Keratinocyte (primary cell): ENCODE measurements at places on chromosomes 5 and 9.

DNA sequence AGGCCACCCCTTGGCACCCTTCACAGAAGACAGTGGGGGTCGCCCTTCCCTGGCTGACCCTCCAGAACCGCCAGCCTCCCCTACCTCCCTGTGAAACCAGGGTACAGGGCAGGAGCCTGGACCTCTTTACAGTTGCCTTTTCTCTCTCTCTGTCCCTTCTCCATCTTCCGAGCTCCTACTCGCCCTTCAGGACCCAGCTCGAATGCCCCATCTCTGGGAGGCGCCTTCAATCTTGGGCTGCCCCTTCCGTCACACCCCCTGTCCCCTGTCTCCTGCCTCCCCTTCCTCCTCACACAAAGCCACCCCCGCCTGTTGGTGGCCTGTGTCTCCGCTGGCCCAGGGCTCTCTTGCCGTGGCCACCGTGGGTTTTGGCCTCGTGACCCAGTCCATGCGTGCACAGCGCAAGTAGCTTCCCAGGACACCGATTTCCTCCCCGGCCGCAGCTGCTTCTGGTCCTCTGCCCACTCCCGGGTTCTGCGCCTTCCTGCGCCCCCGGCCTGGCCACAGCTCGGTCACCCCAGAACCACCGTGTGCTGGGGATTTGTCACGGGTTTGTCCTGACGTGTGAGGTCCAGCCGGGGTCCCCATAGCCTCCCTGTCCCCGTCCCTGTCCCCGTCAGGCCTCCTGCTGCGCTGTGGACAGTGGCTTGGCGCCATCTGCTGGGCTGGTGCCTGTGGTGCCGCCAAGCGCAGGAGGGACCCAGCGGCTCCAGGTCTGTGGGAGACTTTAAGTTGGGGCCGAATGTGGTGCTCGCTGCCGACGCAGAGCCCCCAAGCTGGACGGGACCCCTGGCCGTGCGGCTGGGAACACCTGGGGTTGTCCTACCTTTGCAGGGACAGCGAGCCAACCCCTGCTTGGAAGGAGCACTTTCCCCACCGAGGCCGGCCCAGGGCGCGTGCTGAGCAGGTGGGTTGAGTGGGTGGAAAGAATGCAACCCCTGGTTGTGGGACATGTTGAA lies 4.0 kb upstream of the TMEM250 start:
- no peak for DNase-seq

DNA sequence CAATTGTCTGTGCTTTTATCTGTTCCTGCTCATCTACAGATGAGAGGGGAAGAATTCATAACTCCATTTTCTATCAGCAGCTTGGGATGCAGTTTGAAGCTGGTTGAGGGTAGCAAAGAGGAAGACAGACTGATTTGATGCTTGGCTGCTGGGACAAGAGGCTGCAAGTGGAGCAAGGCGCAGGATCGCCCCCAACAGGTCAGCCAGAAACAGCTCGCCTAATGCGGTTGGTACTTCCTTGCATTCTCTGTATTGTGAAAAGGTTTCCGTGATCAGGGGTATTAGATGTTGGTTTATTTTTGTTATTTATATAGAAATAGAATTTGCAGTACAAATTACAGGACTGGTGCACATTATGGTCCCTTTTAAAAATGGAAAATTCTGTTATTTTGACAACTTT lies 40.6 kb downstream of the ZNF883 start:
- no peak for DNase-seq

- no peak for DNase-seq
These were observed 30.7 kb upstream of the TNPO1 start for GRCh38 chr5:72785801-72786200.

DNA sequence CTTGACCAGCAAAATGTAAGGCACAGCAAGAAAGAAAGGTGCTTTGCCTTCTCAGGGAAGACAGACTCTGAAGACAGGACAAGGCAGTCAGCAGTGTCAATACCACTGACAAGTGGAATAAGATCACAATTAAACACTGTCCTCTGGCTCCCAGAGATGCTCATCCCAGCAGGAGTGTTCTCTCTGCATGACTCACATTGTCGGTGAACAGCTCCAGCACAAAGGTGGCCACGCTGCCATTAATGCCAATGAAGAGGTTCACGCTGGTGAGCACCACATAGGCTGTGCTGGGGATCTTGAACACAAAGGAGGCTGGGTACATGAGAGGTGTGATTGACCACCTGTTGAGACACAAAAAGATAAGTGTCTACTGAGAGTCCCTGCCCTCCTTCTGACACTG lies 31.9 kb downstream of the NIPSNAP3B start:
- DNase-seq: no peak
